ENCODE measurements at places on chromosomes 2 and 18.

DNA sequence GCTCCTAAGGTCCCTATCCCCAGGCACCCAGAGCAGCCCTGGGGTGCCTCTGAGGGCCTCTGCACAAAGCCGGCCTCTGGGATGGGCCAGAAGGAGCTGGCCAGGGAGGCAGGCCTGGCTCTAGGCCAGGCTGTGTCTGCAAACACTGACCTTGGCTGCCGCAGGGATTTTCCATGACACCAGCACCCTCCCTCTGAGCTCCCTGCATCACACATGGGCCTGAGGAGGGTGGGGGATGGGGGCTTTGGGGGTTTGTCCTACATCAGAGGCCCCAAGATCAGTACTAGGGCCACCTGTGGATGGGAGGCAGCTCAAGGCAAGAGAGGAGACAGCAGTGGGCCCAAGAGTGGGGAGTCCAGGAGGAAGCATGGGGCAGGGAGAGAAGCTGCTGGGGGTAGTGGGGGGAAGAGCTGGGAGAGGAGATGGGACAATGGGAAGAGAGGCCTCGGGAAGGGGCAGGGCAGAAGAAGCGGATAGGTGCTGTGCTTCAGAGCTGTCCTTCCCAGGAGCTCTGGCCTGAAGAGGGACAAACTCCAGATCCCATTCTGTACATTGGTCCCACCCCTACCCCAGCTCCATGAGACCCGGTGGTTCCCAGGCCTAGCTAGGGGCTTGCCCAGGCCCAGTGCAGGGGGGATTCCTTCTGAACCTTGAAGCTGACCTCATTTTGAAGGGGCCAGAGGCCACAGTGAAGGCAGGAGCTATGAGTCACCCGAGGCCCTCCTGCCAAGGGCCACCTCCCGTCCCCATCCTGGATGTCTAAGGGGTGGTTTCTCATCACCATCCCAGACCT is 28.0 kb downstream of the KCNK3 start:
- no peak for DNase-seq

DNA sequence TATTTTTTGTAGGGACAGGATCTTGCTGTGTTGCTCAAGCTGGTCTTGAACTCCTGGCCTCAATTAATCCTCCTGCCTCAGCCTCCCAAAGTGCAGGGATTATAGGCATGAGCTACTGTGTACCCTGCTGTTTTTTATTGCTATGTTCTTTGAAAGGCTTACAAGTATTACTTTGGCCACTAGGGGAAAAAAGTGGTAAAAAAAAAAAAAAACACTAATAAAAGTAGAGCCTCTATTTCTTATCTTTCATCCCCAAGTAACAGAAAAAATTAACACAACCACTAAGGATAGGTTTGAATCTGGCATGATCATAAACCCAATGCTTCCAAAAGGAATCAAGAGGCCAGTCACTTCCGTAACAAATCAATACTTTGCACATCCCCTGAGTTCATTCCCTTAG is 11.6 kb downstream of the NOL10 start:
- no peak for DNase-seq

DNA sequence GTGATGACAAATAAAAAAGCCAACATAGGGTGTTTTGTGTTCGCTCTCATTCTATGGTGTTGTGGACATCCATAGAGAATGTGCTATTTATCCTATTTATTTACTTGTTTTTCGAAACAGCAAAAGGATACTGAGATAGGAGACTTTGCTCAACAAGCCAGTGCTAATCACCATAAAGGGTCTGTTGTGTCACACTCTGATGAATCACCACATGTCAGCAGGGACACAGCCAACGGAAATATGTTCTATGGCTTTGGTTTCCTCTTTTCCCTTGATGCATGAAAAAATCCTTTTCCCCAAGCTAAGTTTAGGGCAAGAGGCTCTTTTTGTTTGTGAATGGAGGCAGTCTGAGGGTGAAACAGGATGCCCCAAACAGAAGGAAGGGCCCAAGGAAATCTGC is 154.3 kb downstream of the RNF152 start:
- no peak for DNase-seq

DNA sequence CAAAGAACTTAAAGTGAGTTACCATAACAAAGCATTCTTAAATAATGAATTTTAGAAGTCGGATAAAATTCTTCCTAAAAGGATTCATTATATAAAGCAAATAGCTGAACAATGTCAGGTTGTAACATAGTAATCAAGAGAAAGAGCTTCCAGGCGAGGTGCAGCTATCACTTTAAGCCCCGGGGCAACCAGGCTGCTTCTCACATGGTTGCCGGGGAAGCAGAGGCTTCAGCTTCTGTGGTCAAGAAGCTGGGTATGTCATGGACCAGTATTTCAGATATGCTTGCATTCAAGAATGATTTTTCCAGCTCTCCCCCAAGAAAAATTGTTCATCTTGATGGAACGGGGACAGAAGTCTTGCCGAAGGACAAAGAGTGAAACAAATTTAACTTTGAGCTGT is 23.6 kb upstream of the KYNU start:
- DNase-seq = no peak

DNA sequence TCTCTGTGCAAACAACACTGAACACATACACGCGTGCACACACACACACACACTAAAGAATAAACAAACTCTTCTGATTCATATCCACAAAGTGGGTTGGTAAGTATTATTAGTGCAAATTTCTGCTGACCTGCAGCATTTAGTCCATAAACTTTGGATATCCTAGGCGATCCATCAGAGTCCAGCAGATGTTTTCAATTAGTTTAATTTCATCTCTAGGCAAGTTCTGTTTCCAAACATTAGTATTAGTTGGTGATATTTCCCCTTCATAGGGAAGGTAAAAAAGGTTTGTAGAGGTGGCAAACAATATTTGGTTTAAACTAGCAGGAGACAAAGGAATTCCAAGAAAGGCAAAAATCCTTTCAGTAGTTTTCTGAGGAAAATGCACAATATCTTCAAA is 5.7 kb downstream of the DSEL start:
- DNase-seq = no peak

- no peak for DNase-seq
Observed at GRCh38 chr2:96218508-96219131, 10.0 kb upstream of the STARD7 start.

Measured in HFF-Myc (cell line).